ENCODE measurements at places on chromosomes 1 and 21. TPM values are rescaled to one million over a fixed set of nuclear protein-coding genes. Genes with fewer than 3 reads are reported as not detected.
A peak's percentile ranks its signal among the peaks of the same experiment; 100 is the strongest.

KIF2C gene
- 2.6 TPM for total RNA-seq

ZNF684 gene
- total RNA-seq: 4.2 TPM

FCMR gene
- 9.6 TPM for total RNA-seq

AVPR1B gene
- total RNA-seq: not detected

RGS13 gene
- not detected for total RNA-seq

- no peak for DNase-seq
Measured at GRCh38 chr1:40382108-40382460, 8.6 kb downstream of the SMAP2 start.

GRCh38 chr1:6861075-6861724 is 75.9 kb downstream of the CAMTA1 start:
- DNase-seq: no peak

GRCh38 chr1:231121533-231121932 is 40.3 kb upstream of the TRIM67 start:
- no peak for DNase-seq

DNA sequence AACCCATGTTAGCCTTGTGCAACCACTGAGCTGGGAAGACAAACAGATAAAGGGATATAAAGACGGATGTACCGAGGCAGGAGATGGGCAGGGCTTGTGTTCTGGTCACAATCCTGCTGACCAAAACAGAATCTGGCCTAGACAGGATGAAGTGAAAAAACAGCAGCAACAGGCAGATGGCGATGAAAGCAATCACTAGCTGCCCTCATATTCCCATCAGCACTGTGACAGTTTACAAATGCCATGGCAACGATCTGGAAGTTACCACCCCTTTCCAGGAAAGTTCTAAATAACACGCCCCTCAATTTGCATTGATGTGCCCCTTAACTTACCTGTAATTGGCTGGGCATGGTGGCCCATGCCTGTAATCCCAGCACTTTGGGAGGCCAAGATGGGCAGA is 40.6 kb upstream of the CD46 start:
- DNase-seq: no peak

GRCh38 chr1:98288494-98288893 is 367.7 kb upstream of the DPYD start:
- DNase-seq: no peak

DNA sequence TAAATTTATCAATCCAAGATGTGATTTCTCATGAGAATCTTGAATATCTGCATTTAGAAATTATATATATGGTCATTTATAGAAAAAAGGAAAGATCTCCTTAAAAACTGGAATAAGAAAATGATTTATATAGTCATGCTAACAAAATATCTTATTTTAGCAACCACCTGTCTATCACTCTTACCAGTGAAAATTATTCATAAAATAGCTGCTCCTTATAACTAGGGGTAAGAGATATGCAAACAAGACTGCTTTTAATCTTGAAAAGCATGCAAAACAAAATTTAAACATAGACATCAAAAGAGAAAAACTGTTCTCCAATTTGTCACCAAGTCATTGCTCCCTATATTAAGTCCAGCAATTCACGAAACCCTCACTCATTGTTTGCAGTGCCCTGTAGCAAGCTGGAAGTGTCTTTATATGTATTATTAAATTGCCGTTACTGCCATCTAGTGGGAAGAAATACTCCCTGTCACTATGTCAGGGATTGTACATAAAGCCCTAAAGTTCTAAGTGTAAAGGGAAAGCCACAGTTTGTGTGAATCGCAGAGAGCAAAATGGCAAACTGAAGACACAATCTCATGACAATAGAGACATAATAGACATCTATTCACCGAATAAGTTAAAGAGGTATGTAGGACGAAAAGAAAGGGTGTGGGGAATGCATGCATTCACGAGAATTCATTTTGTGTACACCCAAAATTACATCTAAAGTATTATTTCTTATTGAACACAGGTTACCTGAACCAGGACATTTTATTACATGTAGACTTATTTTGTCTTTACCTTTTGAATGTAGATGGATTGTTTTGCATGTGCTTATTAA is 600.5 kb downstream of the USP25 start:
- DNase-seq: no peak

GRCh38 chr1:96309783-96310182 is 411.8 kb upstream of the PTBP2 start:
- peak; percentile 30 for DNase-seq

GRCh38 chr1:107941531-107941930 is 23.4 kb downstream of the VAV3 start:
- no peak for DNase-seq

- DNase-seq: no peak
Measured at GRCh38 chr1:220239966-220240365, 32.3 kb downstream of the RAB3GAP2 start.

Measured in upper lobe of left lung (tissue), 6 donors.